Stimulated activated CD4-positive, alpha-beta T cell treated with anti-CD3 and anti-CD28 coated beads, Interleukin-12 subunit alpha, Interleukin-12 subunit beta, amount 100 ng/mL, for 4 hours (primary cell): ENCODE measurements at places on chromosomes 2 and 18.
A peak's percentile ranks its signal among the peaks of the same experiment; 100 is the strongest.

- DNase-seq: no peak
Observed at GRCh38 chr18:65968239-65969004, 217.6 kb downstream of the CDH7 start.

DNA sequence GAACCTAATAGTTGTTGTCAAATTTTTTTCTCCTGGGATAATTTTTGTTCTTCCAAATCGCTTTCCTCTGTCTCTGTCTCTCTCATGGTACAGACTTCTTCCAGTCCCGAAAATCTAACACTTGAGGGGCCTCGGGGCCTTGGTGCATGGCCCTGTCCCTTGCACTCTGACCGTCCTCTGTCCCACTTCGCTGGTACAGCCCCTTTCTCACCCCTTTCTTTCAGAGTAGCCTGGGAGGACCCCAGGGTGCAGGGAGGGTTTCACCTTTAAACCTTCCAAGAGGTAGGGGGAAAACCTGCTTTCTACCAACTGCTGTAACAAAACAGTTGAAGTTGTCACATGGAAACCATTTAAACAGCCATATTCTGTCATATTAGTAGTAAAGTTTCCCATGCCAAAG, 22.2 kb upstream of the FAHD2A start:
- DNase-seq: no peak

- DNase-seq: no peak
Observed at GRCh38 chr2:203988500-203989260, 52.1 kb downstream of the ICOS start.

GRCh38 chr2:160920061-160920460, 240.2 kb upstream of the TANK start:
- no peak for DNase-seq

GRCh38 chr2:85974390-85974789, 85.6 kb upstream of the ST3GAL5 start:
- DNase-seq: no peak

DNA sequence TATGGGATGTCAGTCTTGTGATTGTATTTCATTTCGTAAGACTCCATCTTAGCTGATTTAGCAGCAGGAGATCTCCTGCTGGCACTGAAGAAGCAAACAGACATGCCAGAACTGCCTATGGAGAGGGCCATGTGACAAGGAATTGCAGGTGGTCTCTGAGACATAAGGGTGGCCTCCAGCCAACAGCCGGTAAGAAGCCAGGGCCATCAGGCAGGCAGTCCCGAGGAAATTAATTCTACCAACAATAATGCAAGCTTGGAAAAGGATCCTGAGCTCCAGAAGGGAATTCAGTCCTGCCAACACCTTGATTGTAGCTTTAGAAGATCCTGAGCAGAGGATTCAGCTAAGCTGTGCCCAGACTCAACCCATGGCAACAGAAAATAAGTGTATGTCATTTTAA, 87.1 kb upstream of the DNAJC10 start:
- DNase-seq: no peak

- no peak for DNase-seq
Observed at GRCh38 chr18:12409469-12409868, 1.7 kb downstream of the PRELID3A start.

GRCh38 chr18:23950644-23951043, 63.9 kb upstream of the TTC39C start:
- DNase-seq: no peak

- DNase-seq: no peak
Observed at GRCh38 chr2:238006510-238006909, 39.7 kb downstream of the UBE2F start.

DNA sequence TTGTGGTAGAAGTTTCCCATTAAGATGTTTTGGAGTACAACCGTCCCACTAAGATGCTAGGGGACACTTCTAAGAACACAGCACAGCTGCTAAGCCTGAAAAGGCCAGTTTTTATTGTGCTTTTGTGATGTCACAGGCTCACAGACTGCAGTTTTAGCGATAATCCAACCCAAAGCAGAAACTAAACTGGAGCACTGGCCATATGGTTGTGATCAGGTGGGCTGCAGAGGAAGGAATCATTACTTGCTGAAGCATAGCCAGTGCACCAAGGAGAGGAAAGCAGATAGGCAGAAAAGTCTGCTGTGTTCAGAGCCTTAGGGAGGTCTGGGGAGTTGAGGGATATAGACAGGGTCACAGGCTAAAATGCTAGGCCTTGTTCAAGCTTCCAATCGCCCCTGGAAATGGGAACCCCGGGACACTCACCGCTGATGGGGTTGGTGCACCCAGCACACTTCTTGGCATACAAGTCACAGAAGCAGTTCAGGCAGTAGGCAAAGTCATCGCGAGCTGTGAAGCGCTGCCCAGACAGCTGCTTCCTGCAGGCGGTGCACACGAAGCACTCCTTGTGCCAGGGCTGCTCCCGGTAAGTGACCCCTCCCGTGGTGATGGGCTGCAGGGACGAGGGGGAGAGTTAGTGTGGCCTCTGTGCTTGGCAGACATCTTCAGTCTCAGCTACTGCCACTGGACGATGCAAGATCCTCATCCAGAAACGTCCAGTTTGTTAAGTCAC, 25.7 kb downstream of the C2orf49 start:
- no peak for DNase-seq

GRCh38 chr18:75544051-75544481, 116.6 kb upstream of the SMIM21 start:
- DNase-seq: no peak

DNA sequence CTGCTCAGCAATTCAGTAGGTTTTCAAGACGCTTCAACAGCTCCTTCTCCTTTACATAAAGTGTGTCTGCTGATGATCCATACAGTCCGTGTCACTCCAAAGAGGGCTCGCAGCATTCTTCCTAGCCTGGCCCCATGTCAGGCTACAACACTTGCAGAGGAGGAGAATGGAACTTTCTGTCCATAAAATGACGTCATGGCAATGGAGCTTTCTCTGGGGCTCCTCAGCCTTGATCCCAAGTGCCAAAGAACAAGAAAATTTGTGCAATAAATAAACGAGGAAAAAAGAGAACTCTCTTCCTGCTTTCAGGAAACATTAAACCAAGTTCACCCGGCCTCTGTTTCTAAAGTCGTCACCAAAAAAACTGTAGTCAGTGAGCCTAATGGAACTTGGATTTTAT, 199.5 kb upstream of the MEIS1 start:
- no peak for DNase-seq

DNA sequence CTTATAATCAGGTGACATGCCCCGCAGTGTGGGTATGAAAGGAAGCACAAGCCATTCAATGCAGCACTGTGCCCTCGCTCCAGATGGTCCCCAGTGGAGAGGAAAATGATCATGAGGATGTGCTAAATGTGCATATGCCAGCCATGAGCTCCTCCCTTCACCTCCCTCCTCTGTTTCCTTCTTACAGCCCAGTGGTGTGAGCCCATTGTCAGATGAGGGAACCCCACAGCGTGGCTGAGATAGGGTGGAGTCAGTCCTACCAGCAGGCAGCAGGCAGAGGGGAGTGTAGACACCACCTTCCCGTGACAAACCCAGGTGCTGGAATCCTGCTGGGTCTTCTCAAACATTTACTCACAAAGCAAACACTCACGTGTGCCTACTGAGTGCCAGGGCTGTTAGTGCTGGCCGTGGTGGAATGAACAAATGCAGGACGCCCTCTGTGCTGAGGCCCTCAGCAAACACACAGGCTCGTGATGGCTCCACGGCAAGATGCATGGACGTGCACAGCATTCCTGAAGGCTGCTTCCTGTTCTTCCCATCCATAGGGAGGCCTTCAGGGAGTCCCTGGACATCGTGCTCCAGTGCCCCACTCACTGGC, 181.7 kb upstream of the TPO start:
- DNase-seq: no peak

GRCh38 chr2:162063899-162064298, 10.1 kb downstream of the DPP4 start:
- DNase-seq: no peak

GRCh38 chr2:109259671-109260070, 130.7 kb downstream of the SH3RF3 start:
- DNase-seq: no peak

DNA sequence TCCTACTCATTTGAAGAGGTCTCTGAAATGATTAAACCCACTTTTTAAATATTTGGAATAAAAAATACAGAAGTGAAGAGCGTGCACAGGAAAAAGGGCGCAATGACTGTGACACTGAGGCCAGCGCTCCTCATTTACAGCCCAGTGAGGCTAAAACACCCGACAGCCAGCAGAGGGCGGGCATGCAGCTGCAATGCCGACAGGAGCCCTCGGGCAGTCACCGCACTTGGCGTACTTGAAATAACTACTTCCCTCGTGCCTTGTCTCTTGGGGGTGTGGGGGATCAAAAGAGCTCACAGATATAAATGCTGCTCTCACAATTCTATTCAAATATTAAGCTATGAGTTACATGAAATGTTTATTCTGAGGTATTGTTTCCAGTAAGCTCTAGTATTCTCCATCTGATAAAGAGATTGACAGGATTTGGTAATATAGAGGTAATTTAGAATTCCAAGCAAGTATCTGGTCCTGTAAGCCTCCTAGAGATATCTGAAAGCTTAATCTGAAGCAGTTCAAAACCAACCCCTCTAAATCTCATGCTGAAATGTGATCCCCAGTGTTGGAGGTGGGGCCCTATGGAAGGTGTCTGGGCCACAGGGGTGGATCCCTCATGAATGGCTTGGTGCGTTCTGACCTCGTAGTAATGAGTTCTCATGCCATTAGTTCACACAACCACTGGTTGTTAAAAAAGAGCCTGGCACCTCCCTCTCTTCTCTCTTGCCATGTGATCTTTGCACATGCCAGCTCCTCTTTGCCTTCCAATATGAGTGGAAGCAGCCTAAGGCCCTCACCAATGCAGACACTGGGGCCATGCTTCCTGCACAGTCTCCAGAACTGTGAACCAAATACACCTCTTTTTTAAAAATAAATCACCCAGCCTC, 93.6 kb downstream of the ZAP70 start:
- peak; percentile 72 for DNase-seq

- no peak for DNase-seq
Observed at GRCh38 chr2:57973621-57974186, 72.9 kb upstream of the VRK2 start.

DNA sequence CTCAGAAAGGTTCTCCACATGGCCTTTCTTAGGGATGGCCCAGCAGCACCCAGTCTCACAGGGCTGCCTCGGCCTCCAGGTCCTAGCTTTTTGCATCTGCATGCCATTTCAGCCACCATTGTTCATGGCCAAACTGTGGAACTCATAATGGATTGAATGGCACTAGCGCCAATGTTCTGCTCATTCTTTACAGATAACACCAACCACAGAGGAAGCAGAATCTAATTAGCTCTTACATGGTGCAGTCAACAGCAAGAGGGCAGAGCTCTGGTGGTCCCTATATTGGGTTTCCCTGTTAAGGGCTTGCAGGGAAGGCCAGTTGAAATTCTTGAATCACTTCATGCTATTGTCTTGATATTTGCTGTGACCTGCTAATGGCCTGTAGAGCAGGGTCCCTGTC, 45.6 kb downstream of the ARL4C start:
- no peak for DNase-seq

GRCh38 chr2:166725927-166726924, 162.1 kb upstream of the XIRP2 start:
- DNase-seq: no peak

- no peak for DNase-seq
Observed at GRCh38 chr2:201433394-201433995, 17.8 kb downstream of the TRAK2 start.

DNA sequence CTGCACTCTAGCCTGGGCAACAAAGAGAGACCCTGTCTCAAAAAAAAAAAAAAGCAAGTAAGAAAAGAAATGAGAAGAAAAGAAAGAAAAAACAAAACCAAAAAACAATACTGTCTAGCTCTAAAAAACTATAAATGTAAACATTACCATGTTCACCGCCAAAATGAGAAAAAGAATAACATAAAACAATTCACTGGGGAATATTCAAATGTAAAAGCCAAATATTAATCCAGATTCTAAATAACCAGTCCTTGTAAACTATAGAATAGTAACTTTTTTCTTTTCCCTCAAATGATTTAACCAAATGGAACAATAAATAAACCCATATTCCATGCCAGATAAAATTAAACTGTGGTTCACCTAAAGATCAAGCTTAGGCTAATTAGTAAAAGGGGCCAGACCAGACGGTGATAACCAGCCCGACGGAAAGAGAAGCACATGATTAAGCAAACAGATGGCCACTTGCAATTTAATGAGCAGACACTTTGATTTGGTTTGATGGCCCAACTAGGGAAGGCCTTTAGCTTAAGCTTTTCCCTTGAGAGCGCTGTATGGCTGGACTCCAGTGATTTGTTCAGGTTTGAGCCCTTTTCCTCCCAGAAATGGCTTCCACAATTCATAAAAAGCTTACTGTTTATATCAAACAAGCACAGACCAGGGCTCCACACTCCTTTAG, 39.4 kb upstream of the ZNF397 start:
- DNase-seq: no peak

DNA sequence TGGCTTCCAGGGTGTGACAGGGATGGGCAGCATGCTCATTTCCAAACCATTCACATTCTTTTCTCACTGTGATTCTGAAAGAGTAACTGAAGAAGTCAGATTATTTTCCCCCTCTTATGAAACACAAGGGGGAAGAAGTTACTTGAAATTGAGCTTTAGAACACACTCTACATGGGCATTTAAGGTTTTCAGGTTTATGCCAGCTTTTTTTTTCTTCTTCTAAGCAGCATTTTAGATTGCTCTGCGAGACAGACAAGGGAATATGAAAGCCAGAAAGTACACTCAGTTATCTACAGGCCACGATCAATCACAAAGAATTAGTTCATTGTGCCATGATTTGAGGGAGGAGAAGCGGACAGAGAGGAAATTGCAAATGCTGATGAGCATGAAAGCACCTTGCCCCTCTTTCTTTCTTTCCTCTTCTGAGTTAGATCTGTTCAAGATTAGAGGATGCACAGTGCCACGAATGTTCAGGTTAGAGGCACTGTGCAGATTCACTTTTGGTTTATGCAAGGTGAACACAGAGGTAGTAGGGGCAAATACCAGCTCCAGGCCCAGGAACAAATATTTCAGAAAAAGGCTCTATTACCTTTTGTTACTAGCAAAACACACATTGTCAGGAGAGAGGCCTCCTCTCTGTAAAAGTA, 49.2 kb downstream of the CXCR4 start:
- DNase-seq: no peak

DNA sequence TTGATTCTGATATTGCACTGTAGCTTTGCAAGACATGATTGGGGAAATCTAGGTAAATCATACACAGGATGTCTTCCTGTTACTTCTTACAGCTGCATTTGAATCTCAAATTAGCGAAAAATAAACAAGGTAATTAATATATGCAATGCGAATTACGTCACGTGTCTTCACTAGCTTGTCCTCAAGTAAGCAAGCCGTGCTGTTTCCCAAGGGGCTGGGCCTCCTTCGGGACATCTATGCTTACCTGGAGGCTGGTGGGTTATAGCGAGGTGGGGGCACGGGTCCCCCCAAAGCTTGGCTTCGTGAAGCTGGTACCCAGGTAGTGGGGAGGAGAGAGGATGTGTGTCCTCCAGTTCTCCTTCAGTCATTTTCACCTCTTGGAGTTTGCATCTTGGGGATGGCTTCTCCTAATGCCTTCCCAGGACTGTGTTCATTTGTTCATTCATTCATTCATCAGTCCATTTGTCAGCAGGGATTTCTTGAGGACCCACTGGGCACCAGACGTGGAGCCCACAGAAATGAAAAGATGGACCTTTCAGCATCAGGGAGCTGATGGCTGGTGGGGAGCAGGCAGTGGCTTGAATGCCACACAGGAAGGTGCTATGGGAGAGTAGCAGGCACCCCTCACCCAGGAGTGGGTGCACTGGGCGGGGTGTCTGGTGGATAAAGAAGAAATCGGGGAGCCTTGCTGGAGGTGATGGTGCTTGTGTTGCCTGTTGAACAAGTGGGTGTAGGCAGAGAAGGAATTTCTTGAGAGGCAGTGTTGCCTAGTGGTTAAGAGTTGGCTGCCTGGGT, 155.1 kb downstream of the GLI2 start:
- no peak for DNase-seq
